Activated CD4-positive, alpha-beta memory T cell treated with anti-CD3 and anti-CD28 coated beads, Interleukin-2, amount 10 ng/mL, durations not matched to agents 7 days and 5 days (primary cell): ENCODE measurements at places on chromosomes 11 and 22.

- no peak overlapping the region for H3K4me3 ChIP-seq
- no peaks in the 10 kb centered on the region for H3K27me3 ChIP-seq
- peaks cover 29% of the 10 kb centered on the region for H3K4me1 ChIP-seq
- peak overlapping the region; percentile 56 for H3K27ac ChIP-seq
- no peaks in the 10 kb centered on the region for H3K36me3 ChIP-seq
These were observed 60.7 kb upstream of the MPEG1 start for GRCh38 chr11:59273373-59273841.

DNA sequence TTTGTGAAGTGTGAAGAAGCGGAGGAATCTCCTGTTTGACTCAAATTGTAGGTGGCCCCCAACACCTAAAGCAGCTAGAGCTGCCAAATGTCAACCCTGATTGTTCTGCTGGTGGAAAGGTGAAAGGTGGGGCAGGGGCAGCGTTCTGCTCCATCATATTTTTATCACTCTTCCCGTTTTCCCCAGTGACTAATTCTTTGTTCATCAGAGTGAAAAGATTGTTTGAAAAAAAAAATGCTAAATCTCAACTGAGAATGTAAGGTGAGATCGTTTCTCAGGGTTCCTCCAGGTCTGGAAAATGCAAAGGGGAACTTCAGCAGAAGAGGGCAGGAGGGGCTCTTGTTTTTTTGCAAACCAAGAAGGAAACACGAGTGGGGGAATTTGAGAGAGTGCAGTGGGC is 137.7 kb downstream of the MN1 start:
- H3K36me3 ChIP-seq, result no peaks in the 10 kb centered on the region
- no peak for DNase-seq
- H3K4me3 ChIP-seq, result no peak overlapping the region
- no peak overlapping the region for H3K27ac ChIP-seq
- H3K27me3 ChIP-seq, result no peaks in the 10 kb centered on the region

GRCh38 chr11:77310721-77311120 is 9.2 kb upstream of the GDPD4 start:
- no peak overlapping the region for H3K4me3 ChIP-seq
- H3K27ac ChIP-seq, result no peak overlapping the region
- no peaks in the 10 kb centered on the region for H3K4me1 ChIP-seq

GRCh38 chr22:38271927-38272372 is 860 bp downstream of the TMEM184B start:
- H3K4me1 ChIP-seq, result peaks cover 57% of the 10 kb centered on the region
- peaks cover 2% of the 10 kb centered on the region for H3K27me3 ChIP-seq
- H3K27ac ChIP-seq, result peak overlapping the region; percentile 45
- peaks cover 13% of the 10 kb centered on the region for H3K36me3 ChIP-seq

DNA sequence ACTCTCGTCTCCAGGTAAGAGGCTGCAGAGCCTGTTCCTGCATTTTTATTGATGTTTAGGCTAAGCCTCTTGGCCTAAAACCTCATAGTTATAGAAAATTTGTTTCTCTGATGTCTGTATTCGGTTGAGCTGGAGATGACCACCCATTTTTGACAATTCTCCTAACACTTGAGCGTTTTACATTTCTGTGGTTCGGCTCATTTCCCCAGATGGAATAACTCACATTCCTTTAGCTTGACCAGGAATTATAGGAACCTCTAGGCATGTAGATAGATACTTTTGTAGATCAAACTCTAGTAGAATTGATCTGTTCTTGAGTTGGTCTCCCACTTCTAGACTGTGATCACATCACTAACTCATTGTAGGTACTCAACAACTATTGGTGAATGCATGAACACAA is 172.6 kb upstream of the CADM1 start:
- no peak overlapping the region for H3K27ac ChIP-seq
- no peak overlapping the region for H3K4me3 ChIP-seq
- H3K4me1 ChIP-seq, result no peaks in the 10 kb centered on the region
- DNase-seq, result no peak

- H3K27ac ChIP-seq, result no peak overlapping the region
- H3K36me3 ChIP-seq, result no peaks in the 10 kb centered on the region
- peaks cover 2% of the 10 kb centered on the region for H3K27me3 ChIP-seq
- H3K4me3 ChIP-seq, result no peak overlapping the region
- H3K4me1 ChIP-seq, result no peaks in the 10 kb centered on the region
- no peak for DNase-seq
These were observed 28.4 kb upstream of the FADD start for GRCh38 chr11:70174547-70175235.
